Left renal pelvis (tissue), 4 donors: ENCODE measurements at places on chromosomes 2 and 18.

DNA sequence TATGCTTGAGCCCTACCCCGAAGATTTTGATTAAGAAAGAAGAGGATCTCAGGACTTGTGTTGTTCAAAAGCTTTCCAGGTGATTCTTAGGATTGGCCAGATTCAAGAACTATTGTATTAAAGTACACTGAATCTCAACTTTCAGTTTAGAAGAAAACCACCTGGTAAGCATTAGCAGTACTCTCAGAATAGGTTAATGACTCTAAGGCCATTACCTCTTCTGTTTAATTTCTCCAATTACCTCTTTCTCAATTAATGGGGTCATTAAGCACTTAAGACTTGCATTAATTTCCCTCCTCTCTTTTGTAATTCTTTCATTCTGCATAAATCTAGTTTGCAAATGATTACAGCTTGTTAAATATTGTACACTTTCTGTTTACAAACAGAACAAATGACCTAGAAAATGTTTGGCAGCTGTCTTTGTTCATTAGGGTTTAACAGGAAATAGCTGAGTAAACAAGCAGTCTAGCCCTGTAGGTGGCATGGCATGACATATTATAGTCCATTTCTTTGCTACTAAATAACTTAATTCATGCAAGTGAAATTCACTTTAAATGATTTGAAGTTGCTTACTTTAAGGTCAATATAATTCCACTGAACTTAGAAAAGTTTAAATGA is 20.4 kb upstream of the TDRD15 start:
- no peak for DNase-seq

GRCh38 chr2:56325661-56326345 is 142.0 kb downstream of the CCDC85A start:
- no peak for DNase-seq

GRCh38 chr2:64819774-64820688 is 166.3 kb upstream of the SERTAD2 start:
- no peak for DNase-seq

DNA sequence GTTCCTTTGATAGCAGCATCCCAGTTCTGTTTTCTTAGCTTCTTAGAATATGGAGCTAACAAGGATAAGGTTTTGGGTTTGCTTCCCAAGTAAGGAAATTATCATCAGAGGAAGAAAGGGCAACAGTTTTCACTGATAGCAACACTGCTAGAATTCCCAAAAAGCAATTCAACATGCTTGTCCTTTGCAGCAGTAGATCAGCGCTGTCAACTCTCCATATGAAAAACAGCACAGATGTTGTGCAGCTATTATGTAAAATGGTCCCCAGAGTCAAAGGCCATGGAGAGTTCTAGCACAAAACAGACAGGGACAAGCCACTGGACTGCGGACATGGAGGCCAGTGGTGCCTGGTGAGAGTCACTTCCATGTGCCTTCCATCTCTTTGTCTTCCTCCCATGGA is 135.9 kb upstream of the RNF152 start:
- no peak for DNase-seq

DNA sequence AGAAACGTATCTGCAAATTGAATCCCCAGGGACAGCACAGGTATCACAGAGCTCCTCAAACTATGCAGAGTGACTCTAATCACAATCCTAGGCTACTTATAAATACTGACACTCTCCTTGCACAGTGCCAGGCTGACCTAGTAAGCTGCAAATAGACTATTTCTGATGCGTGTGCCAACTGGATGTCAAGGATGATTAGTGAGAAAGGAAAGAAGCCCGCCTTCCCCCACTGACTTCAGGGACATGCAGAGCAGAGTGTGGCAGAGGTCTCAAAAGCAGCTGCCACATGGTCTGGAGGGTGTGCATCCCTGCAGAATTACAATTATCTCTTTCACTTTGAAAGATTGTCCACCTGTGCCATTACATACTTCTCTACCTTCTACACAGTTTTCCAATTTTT is 235.6 kb downstream of the CPS1 start:
- no peak for DNase-seq

DNA sequence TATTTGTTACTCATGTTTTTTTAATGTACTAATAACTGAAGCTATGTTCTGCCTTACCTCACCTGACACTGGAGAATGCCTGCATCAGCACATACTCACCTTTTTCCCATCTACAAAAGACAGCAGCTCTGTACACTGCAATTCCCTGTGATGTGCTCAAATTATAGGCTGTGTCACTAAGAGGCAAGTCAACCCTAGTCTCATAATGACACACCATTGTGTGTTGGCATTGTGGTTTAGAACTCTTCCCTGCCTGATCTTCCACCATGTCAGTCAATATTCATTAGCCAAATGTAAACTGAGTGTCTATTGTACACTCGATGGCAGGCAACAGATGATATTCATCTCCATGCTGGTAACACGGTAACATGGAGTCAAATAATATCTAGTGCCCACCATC is 332.1 kb upstream of the TCF4 start:
- DNase-seq: no peak

- no peak for DNase-seq
Observed at GRCh38 chr2:98869272-98869641, 66.8 kb downstream of the CRACDL start.

- no peak for DNase-seq
Observed at GRCh38 chr18:65336411-65336810, 414.4 kb upstream of the CDH7 start.

DNA sequence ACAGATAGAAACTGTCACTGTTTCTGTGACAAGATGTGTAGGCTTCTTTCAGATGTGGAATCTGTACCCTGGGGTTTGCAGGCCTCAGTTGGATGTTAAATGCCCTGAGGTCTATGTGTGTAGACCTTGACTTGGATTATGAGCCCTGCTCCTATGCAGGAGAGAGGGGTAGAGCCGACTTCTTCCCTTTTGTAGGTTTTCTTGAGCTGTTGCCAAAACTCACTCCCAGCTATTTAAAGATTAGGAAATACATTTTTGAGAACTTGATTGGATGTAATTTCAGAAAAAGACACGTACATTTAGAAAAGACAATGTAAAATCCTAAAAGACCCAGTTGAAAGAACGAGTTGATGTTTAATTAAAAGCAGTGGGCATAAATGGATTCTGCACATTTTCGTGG is 374.8 kb downstream of the SLC4A3 start:
- no peak for DNase-seq

GRCh38 chr2:3132966-3133365 is 244.7 kb downstream of the EIPR1 start:
- no peak for DNase-seq

DNA sequence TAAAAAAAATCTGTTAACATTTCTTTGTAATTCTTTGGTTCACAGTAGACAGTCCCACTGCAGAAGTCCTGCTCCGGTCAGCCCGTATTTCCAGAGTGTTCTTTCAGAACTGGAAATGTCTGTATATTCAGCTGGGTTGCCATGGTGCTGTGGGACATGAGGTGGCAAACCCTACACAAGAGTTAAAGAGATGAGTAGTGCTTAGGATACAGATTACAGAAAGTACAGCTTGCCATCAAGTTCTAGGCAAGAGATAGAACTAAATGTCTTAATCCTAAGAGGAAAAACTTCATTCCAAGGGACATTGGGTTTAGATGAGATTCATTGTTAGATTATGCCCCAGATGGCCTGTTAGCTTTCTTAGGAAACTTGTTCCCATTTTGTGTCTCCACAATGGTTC is 60.1 kb downstream of the FMNL2 start:
- DNase-seq: no peak

- DNase-seq: no peak
Observed at GRCh38 chr2:192190474-192190873, 4.3 kb downstream of the TMEFF2 start.

DNA sequence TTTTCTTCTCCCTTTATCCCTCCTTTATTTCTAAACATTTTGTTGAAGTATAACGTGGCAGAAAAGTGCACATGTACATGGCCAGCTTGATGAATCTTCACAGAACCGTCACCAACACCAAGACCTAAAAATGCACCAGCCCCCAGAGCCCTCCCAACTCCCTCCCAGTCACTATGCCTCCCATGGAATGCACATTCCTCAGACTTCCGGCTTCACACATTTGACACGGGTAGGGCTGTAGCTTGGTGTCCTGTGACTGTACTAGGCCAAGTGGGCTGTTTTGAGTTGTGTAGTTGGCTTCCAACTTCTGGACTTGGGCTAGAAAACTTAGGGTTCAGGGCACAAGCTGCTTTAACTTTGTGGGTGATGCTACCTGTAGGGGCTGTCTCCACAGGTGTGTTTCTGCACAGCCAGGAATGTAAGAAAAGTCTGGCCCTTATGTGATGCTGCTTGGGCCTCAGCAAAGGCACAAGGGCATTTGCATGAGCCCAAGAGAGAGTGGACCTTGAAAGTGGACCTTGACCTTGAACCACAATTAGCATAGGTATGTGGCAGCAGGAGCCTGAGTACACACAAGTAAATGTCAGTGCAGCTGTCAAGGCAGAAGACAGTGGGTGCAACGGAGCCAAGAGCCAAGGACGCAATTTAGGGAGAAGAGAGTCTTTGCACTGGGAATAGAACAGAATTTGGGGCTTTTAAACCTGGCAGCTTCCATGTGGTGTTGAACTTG is 78.4 kb downstream of the SEPTIN10 start:
- DNase-seq: no peak

- no peak for DNase-seq
Observed at GRCh38 chr18:7740821-7741220, 173.7 kb downstream of the PTPRM start.

DNA sequence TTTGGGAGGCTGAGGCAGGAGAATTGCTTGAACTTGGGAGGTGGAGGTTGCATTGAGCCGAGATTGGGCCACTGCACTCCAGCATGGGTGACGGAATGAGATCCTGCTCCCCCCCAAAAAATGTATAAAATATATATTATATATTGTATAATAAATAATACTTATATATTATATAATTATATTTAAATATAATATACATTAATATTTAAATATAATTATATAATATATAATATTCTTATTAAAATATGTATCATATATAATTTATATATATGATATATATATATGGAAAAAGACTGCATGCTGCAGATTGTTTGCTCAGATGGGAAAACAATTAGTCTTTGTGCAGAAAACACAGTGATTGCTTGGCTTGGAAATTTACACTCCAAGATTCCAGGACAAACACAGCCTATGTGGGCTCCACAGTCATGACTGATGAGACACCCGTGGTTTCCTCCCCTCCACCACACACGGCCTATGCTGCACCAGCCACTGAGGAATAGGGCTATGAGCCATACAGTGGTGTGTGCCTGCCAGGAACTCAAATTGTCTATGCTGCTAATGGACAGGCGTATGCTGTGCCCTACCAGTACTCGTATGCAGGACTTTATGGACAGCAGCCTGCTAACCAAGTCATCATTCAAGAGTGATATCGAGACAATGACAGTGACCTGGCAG is 30.0 kb downstream of the PMAIP1 start:
- DNase-seq: no peak

- DNase-seq: no peak
Observed at GRCh38 chr2:134683561-134684112, 35.2 kb downstream of the TMEM163 start.

GRCh38 chr2:168272225-168272624 is 24.8 kb upstream of the STK39 start:
- no peak for DNase-seq

GRCh38 chr2:33607905-33608304 is 8.8 kb upstream of the FAM98A start:
- DNase-seq: no peak

- DNase-seq: no peak
Observed at GRCh38 chr2:108079736-108080135, 93.4 kb downstream of the SLC5A7 start.

DNA sequence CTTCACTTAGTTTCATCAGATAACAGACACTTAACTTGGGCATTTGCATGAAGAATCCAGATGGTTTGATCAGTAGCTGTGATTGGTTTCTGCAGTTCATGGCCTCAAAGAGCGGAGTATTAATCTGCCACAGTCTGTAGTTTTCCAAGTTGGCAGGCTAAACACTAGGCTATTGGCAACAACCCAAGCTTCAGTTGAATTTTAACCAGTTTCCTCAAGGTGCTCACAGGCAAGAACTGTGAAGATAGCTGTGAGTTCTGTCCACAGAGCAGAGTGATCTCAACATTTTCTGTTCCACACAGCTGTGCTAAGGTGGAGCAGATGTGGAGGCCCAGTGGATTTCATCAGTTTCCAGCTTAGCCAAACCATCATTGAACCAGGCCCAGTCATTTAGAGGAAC is 469.5 kb upstream of the LINC00305 start:
- no peak for DNase-seq

DNA sequence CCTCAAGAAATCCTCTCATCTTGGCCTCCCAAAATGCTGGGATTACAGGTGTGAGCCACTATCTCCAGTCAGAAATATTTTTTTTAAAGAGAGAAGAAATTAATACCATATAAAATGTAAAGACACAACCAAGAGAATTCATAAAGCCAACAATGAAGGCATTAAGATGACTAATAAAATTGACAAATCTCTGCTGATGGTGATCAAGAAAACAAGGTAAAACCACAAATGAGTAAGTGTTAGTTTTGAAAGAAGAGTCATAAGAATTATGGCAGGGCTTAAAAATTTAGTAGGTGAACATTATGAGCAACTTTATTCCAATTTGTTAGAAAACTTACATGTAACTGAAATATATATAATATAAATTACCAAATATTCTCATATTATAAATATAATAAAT is 752.8 kb upstream of the CELF4 start:
- DNase-seq: no peak

- no peak for DNase-seq
Observed at GRCh38 chr2:175457895-175458448, 276.5 kb upstream of the ATP5MC3 start.

DNA sequence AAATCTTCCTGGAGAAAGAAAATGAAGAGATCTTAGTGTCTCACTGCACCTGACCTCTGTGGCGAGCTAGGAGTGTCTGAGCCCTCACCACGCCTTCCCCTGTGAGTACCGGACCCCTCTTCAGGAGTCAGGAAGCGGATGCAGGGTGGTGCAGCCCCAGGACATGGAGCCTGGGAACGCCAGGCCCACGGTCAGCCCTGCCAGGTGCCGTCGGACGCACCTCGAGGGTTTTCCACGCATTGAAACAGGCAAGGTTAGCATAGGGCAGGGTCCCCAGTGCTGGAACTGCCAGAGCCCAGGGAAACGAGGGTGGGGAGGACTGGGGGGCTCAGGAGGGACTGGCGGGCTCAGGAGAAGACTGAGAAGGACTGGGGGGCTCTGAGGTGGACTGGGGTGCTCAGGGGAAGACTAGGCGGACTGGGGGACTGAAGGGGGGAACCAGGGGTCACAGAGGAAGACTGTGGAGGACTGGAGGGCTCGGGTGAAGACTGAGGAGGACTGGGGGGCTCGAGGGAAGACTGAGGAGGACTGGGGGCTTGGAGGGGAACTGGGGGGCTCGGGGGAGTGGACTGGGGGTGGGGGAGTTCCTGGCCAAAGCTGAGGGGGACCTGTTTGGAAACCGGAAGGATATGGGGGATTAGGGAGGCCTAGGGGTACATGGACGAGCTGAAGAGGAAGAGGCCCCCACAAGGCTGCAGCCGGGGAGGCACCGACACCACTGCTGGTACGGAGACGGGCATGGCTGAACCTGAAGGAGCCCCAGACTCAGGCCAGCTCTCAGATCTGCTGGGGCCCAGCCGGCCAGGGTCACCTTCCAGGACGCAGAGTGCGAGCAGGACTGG is 65.2 kb upstream of the SNTG2 start:
- no peak for DNase-seq
